ENCODE measurements at places on chromosomes 3 and 15.

DNA sequence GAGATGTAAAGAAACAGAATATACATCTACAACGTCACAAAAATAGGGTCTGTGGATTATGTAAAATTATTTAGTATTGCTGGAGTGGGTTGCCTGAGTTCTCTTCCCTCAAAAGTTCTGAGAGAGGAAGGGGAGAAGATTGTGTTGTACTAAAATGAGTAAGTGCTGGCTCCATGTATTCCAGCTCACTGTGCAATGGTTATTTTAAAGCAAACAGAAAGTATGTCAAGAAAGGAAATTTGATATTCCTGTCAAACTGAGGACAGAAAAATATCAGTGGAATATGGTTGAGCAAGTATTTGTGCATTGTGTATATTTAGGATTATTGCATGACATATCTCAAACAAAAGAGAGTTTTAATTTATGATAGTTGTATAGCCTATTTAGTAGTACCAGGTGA lies 2.2 kb downstream of the TRPC1 start:
- DNase-seq, result no peak

DNA sequence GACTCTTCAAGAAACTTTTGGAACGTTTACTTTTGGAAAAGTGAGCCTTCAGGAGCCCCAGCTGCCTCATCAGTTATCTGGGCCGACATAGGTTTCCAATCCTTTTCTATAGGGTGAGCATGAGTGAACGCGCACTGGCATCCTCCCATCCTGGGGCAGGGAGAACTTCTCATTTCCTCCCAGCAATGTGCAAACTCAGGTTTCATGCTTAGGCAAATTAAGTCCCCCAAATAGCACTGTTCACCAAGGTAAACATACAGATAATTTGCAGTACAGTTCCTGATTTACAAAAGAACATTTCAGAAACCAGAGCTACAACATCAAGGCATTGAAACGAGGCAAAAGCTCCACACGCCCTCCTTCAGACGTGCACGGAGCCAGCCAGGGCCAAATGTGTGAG lies 333.5 kb upstream of the NR2E3 start:
- no peak for DNase-seq

DNA sequence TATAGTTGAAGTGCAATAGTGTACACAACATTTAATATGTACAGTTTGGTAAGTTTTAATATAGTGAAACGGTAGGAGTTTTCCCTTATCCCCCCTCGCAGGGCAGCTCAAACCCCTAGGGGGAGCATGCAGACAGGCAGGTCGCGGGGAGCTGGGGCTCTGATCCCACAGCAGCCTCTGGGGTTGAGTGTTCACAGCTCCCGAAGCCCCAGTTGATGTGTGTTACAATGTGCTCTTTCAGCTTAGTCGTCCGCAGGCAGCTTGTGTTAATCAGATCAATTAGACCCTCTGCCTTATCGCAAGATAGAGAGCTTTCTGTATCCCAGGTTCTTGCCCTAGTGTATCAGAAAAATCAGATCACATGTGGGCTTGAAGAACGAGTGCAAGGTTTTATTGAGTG lies 143.1 kb upstream of the CHRNA7 start:
- DNase-seq, result no peak

DNA sequence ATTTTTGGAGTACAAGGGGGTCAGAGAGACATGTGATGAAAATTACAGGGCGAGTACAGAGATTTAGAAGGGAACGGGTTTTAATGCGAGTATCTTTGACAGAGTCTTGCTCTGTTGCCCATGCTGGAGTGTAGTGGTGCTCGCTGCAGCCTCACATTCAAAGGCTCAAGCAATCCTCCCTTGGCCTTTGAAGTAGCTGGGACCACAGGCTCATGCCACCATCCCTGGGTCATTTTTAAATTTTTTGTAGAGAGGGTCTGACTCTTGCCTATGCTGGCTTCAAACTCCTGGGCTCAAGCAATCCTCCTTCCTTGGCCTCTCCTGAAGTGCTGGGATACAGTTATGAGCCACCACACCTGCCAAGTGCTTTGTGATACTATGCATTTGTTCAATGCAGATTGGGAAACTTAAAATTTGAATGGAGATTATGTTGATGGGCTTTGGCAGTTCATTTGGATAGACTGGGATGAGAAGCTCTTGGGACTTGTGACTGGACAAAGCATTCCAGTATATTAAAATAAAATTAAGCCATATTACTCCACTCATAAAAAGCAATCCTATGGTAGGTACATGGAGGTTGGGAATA lies 4.0 kb upstream of the LMLN start:
- DNase-seq, result no peak

GRCh38 chr15:61835029-61835428 lies 225.2 kb downstream of the VPS13C start:
- DNase-seq, result no peak

DNA sequence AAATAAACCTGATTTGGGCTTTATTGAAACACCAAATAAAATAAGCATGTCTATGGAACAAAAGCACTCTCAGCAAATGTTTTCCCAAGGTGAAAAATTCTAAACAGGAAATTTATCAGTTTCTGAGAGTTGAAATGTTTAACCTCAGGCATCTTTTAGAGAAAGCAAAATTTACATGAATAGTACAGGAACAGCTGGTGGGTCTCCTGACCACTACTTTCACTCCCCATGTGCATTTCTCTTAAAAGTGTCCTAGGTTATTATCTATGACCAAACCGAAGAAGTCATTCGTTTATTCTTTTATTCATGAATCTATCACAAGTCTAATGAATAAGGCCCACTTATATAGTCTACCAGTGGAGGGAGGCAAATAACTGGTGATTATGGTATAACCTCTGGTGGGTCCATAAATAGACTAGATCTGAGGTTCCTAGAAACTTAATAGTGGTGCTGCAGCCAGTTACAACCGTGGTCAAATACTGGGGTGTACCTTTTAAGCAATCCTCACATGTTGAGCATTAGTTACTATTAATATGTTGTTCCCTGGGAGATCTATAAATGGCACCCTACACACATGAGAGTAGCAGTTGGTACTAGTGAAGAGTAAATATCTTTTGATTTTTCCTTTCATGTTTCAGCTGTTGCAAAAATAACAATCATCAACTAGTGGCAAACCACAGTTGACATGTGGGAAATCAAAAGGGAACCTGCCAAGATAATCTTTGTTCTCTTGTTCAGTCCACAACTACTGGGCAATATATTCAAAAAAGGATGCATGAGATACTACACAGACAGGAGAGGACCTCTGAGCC lies 169.3 kb upstream of the STAC start:
- no peak for DNase-seq

DNA sequence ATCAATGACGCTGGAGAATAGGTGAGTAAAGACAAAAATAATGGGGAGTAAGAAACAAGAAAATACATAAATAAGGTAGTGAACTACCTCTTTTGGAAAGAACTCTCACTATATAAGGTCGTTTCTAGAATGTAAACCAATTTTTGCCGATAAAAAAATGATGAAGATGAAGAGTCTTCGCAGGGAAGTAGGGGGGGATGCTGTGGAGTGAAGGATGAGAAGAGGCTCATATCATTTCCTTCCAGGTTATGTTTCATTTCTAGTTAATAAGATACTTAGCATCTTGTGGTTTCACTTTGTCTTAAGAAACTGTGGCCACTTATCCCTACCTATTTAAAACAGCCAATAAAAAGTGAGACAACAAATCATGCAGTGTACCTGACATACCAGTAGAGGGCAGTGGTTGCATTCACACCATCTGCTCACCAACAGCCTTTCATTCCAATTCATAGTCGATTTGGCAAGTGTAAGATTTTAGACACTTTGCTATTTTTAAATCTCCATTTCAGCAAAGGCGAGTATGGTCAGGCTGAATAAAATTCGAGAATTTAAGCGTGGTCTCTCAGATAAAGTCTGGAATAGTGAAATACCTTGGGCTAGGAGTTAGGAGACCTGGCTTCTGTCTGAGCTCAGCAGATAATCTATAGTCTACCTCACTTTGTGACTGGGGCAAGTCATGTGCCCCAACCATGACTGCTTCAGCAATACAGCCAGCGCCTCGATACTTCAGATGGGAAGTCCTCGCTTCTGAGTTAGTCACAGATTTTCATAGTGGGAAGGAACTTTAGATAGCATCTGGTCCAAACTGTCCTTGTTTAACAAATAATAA lies 28.9 kb upstream of the ICE2 start:
- DNase-seq, result peak; percentile 82

DNA sequence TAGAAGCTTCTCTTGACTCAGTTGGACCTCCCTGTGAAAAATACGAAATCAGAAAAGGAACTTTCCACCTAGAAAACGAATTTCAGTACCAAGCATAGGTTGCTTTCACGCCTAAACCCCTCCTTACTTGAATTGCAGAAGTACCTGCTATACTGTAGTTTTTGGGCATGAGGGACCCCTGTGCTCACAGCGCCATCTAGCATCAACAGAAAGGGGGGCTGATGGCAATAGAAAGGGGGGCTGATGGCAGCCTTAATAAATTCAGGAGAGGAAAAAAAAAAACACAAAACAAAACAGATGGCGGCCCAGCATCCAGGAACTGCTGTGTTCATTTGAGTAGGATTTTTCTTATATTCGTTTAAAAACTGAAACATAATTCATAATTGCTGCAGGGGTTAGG lies 96.7 kb downstream of the NPAP1 start:
- DNase-seq, result no peak

- peak; percentile 32 for DNase-seq
These were observed 153.2 kb downstream of the WNT5A start for GRCh38 chr3:55333923-55334322.

DNA sequence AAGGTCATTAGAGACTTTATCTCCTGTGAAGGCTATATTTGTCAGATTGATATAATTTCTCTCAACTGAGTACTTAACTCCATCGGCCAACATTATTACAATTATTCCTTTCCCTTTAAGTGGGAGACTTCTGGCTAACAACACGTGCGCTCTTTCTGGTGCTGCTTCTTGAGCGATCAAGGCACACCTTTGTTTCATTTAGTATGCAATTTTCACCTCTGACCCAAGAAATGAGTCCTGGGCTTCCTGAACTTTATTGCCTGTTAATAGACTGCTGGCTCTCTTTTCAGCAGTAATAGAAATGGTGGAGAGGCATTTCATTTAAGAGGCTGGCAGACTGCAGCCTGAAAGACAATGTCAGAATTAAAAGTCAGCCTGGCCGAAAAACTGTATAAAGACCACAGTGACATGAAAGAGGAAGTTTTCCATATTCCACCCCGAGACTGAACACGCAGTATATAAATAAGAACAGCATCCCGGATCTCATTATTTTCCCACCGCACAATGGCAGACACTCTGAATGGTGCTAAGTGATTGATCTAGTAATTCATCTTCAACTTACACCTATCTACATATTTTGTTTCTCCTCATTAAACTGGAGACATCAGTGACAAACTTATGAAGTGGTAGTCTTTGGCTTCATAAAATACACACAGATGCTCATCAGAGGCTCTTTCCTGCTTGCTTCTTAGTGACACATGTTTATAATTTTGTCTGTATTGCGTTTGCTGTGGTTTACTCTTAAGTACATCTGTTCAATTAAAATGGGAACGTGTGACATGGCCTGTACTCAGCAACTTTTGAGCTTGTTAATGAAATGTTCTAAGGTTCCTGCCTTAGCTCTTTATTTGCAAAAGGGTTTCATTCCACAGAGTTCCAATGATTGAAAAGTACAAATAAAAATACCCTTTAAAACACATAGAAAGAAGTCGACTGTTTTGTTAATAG lies 299.9 kb downstream of the MECOM start:
- DNase-seq, result no peak

DNA sequence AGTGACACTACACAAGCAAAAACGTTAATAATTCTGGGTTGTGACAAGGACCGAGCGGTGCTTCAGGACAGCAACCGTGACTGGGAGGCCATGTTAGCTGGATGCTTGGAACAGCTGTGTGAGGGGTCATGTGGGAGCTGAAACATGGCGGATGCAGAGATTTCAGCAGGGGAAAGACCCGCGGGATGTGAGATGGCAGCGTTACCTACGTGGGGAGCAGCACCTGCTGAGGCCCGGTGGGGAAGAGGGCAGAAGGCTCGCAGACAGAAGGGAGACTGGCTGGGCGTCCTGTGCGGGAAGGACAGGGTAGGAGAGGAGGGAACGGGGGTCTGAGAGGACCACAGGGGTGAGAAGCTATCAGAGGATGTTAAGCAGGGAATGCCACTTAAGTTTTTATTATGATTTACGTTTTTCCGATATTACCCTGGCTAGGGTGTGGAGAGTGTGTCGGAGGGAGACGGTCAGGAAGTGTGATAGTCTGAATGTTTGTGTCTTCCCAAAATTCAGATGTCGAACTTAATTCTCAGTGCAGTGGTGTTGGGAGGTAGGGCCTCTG lies 228.8 kb upstream of the LYSMD4 start:
- no peak for DNase-seq

DNA sequence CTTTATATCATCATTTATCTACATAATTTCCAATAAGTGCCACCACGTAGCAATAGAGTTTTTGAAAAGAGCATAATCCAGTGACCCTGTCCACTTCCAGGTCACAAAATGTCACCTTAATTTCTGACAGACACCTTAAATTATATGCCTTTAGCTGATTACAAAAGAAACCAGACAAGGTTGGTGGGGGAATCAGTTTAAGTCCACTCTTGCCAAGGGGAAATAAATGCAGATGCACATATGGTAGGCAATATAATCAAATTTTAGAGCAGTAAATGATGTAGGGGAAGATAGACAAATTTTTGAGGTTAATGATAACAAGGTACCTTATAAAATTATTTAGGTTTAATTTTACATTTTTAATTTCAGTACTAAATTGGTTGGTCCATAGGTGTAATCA lies 253.5 kb downstream of the ZIC1 start:
- no peak for DNase-seq

GRCh38 chr15:49383266-49383665 lies 39.8 kb upstream of the FGF7 start:
- DNase-seq, result peak; percentile 63

- peak; percentile 30 for DNase-seq
These were observed 18.1 kb upstream of the SLC7A14 start for GRCh38 chr3:170603770-170604510.

DNA sequence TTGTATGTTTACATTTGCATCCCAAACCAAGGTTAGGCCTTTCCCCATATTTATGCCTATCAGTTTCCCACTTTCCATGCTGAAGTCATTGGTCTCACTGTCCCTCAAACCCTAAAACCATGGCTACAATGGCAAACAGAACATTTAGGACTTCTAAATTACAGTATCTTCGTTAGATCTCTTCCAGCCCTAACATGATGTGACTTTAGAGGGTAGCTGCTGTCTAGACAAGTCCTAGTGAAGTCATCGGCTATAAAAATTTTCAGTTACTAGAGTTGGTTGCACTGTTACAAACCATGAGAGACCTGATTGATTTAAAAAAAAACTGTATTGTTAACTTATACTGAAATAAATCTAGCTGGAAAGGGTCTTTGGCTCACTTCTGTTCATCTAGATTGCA lies 54.6 kb downstream of the TM4SF4 start:
- DNase-seq, result no peak

- DNase-seq, result peak; percentile 65
These were observed 921.1 kb downstream of the ROBO1 start for GRCh38 chr3:78846718-78847117.

DNA sequence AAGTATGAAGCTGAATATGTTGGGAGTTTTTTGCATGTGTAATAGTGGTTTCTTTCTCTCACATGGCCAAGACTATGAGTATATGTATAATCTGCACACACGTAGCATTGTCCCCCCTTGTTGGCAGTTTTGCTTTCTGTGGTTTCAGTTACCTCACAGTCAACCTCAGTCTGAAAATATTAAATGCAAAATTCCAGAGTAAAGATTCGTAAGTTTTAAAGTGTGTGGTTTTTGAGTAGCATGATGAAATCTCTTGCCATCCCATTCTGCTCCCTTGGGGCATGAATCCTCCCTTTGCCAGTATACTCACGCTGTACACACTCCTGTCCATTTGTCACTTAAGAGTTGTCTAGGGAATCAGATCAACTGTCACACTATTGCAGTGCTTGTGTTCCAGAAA lies 742.0 kb upstream of the CCDC54 start:
- peak; percentile 91 for DNase-seq

- DNase-seq, result peak; percentile 34
These were observed 86.9 kb upstream of the COL6A5 start for GRCh38 chr3:130258532-130258952.

All from cardiac fibroblast (primary cell).